ENCODE measurements at places on chromosomes 1 and 21.
A peak's percentile ranks its signal among the peaks of the same experiment; 100 is the strongest.

- no peak for DNase-seq
These were observed 34.0 kb downstream of the MTR start for GRCh38 chr1:236829085-236829484.

DNA sequence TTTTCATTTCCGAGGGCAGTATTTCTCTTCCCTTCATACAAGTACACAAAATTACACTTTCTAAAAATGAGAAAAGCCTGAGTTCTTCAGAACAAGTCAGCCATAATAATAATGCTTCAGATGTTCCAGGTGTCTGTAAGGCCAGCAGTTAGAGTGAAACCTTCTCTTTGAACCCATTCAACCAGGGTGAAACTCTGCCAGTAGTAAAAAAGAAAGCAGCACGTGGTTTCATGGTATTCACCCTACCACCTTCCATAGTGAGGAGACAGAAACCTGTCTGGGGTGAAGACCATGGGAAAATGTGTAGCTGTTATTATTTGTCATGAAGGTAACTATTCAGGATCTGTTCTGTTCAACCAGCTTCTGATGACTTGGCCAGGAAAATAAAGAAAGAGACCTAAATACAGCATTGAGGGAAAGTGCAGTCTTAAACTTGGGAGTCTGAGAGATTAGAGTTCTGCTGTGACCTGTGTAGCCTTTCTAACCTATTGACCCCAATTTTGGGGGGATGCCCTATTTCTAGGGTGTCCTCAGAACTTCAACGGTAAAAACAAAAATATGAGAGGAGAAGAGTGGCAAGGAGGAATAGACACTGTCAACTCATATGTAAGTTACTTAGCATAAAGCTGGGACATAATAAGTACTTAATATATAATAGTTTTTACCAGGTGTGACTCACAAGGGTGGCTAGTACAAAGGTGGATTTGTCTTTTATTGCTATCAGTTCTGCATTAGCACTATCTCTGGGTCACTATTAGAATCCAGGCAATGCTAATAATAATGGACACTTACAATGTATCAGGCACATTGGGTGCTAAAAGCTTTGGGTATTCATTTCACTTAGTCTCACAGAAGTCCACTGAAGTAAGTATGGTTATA lies 70.0 kb upstream of the TNFSF4 start:
- no peak for DNase-seq

GRCh38 chr1:64248065-64248464 lies 44.6 kb downstream of the UBE2U start:
- DNase-seq: no peak

DNA sequence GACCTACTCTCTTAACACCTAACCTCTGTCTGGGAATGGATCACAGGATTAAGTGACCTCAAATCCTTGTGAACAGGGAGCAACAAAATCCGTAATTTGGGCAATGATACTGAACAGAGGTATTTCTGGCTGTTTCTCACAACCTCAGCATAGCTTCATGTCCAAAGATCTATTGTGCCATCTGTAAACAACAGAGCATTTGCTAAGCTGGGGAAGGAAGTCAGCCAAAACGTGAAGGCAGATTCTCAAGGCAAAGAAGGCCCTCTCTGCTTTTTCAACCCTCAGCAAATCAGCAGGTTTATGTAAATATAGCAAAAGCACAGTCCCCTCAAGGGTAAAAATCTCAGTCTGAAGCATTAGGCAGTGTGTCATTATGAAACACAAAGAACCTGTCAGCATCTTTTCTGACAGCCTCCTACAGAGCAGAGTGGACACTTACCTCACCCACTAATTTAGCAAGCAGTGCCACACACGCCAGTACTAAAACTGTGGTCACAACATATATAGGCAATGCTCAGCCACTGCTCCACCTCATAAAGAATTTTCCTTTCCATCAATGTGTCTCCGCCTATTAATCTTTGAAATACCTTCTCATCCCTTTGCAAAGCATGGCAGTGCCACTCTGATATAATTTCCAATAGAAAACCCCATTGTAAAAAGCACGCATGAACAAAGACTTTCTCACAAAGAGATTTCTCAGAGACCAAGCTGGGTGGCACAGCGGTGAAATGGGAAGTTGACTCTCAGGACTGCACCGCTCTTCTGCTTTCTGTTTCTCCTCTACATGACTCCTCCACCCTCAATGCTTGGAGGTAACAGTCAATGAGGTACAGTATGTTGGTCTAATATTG lies 188.0 kb downstream of the RERE start:
- DNase-seq: peak; percentile 18

DNA sequence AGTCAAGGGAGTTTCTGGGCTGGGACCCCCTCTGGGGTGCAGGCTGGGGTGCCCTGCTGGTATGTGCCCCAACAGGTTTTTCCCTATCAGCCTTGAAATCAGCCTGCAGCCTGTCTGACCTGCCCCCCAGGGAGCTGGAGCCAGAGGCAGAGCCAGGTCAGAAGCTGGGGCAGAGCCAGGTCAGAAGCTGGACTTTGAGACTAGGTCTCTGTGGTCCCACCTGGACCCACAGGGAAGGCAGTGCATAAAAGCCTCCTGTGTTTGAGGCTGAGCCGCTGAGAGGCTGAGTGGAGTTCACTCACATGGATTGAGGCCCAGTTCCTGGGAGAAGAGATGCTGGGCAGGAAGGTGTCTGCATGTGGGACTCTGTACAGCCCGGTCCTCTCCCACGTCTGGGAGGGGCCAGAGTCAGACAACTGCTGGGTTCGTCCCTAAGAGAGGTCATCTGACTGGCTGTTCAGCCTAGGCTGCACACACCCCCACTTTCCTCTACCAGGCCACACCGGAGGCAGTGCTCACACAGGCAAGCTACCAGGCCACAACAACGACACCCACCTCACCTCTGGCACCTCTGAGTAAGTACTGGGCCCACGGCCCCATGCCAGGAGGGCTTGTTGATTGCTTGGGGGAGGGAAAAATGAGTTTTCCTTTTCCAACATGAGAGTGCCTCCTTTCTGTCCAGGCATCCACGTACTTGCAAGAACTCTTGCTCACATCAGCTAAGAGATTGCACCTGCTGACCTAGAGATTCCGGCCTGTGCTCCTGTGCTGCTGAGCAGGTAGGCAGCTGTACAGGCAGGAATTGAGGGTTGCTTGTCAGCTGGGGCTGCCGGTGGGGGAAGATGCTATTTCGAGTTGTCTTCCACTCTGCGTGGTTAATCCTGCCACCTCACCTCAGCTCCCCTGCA lies at the start of gene ANXA9:
Gene ANXA9, plus strand, starts transcription at position 488 of the 908 bp plus-strand sequence. CDS start 814 bp downstream, outside the sequence.
- no peak for DNase-seq

DNA sequence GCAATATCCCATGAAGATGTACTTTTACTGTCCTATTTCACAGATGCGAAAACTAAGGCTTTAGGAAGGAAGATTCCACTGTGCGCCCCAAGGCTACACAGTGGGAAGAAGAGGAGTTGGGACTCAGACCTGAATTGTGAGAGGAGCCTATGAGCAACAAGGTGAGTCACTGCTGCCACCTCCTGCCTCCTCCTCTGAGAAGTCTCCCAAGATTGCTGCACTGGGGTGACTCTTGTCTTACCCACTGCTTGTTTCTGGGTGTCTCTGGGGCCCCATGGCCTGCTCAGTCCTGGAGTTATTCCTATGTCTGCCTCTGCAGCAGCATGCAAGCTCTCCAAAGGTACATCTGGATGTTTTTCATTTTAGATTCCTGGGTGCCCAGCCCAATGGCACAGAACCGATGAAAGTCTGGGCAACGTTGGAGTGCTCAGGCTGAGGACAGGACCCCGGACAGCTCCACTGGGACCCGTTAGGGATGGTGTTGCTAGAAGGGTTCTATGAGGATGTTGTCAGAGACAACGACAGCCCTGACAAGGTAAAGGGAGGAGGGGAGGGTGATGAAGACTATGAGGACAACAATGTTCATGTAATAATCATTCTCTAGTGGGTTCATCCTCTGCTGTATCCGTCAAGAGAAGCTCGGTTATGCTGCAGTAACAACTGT lies 11.0 kb upstream of the C1QA start:
- no peak for DNase-seq

GRCh38 chr1:36446271-36446670 lies 4.0 kb downstream of the OSCP1 start:
- DNase-seq: no peak

GRCh38 chr1:167136191-167136614 lies 42.3 kb downstream of the STYXL2 start:
- DNase-seq: no peak

DNA sequence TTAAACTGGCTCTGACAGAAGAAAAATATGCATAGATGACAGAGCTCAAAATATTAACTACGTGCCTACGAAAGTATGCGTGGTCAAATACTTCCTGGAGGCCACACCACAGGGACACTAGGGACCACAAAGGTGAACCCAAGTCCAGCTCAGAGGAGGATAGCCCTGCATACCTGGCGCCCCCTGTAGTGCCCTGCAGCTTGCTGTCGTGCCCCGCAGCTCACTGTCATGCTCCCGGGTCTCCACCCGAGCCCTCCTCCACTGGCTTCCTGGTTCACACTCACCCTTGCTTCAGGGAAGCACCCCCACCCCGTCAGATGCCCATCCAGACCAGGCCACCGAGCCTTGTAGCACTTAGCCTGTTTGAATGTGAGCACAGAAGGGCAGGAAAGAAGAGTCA lies 16.7 kb upstream of the NADK start:
- DNase-seq: no peak

- no peak for DNase-seq
These were observed 1.7 kb downstream of the COL8A2 start for GRCh38 chr1:36123356-36123755.

- no peak for DNase-seq
These were observed 24.5 kb downstream of the WNT4 start for GRCh38 chr1:22118291-22118992.

- no peak for DNase-seq
These were observed 53.9 kb downstream of the PHC2 start for GRCh38 chr1:33377013-33377412.

GRCh38 chr1:236540813-236541465 lies 17.2 kb downstream of the LGALS8 start:
- DNase-seq: no peak

DNA sequence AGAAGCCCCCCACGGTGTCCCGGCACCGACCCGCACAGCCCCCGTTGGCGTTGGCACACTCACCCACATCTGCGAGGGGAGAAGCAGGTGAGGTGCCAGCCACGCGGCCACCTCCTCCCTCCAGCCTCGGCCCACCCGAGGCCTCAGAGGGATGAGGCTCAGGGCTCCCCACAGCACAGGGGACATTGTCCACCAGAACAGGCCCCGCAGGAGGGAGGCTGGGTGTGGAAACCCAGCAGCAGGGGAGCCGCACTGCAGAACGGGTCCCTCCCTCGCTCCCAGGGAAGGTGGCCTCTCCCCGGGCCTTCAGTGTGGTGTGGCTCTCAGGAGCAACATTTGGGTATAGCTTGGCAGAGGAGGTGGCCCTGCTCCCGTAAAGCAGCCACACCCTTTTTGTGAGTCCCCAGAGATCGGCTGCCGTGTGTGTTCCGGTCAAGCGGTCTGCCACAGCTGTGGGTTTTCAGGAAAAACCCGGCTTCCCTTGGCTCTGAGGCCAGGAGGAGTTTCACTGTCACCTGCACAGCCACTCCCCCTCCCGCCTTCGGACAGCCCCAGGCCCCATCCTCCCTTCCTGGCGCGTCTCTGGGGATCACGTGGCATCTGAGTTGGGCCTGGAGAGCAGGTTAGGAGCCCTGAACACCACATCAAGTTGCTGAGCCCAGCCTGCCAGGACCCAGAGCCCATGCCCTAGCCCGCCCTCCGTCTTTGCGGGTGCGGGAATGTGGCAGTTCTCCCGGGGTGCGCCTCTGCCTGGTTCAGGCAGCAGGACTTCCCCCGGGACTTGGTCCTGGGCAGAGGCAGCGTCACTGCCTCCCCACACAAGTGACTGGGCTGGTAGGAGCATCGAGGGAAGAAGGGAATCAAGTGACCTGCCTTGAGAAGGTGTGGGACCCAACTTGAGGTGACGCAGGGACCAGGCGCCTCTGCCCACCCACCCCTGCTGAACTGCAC lies 64.0 kb downstream of the MEGF6 start:
- no peak for DNase-seq

- no peak for DNase-seq
These were observed 157.5 kb downstream of the COP1 start for GRCh38 chr1:176049582-176049981.

GRCh38 chr1:95049935-95050334 lies 22.8 kb downstream of the ALG14 start:
- no peak for DNase-seq

DNA sequence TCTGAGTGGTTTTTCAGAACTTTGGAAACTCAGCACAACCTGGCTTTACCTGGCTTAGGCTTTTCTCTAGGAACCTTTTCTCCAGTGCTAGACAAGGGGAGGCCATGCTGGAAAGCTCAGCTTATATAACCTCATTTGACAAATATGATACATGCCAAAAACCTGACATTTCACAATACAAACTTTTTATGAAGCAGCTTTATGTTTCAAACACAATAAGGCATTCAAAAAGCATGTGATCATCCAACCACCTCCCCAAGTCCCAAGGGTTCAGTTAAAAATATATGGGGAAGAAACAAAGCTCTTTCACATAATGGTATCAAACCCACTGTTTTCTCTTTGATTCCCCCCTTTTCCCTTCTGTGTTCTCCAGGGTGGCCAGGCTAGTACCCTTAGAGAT lies 63.7 kb downstream of the ZC3H11B start:
- no peak for DNase-seq

All from AG09319 (cell line).